ENCODE measurements at places on chromosomes 2 and 18.

DNA sequence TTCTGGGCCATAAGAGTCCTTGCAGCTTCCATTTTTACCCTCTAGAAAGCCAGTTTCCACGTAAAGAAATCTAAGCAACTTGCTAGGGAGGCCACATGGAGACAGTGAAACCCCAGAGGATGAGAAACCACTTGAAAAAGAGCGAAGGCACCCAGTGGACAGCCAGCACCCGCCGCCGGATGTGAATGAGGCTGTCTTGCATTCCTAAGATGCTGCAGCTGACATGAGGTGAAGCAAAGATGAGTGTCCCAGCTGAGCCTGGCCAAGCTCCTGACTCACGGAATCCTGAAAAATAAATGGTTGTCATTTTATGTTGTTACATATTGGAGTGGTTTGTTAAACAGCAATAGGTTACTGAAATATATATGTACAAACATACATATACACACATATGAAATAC, 65.9 kb upstream of the STPG4 start:
- DNase-seq, result peak; percentile 84

DNA sequence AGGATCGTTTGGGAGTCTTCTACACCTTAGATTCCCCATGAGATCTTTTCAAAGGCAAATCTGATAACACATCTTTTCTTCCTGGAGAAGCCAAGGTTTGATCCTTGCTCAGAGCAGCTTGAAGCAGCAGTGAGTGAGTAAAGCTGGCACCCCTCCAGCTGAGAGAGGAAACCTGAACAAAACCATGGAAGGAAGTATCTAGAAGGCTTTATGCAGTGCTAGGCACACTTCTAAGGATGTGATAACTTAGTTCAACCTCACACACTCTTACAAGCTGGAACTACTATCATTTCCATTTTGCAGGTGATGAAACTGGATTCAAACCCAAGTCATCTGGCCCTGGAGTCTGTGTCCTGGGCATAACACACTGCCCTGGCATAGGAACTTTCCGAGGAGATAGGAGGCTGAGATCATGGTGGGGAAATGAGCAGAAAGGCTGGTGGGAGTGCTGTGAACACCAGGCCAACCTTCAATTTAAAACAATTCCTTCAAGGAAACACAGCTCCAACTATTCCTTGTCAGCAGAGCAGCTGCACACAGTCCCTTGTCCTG, 71.2 kb downstream of the CTAGE1 start:
- peak; percentile 75 for DNase-seq

GRCh38 chr2:145815933-145816332, 1296.0 kb upstream of the ZEB2 start:
- DNase-seq, result no peak

DNA sequence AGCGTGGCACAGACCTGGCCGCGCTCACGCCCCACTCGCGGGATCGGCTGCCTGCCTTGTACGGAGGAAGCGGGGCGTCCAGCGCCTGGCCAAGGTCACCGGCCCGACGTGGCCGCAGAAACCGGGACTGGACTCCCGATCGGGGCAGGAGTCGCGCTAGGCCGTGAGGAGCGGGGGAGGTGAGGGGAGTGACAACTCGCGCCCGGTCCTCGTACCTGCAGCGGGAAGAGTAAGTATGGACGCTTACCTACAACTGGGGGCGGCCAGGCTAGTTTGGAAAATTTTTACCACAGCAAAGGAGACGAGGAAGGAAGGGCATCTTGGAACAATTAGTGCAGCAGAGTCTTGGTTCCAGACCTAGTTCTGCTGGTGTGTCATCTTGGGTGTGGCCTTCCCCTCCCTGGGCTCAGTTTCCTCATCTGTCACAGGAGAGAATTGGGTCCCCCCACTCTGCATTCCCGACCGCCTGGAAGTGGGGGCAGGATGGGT, 693 bp downstream of the UBE2F start:
- no peak for DNase-seq

DNA sequence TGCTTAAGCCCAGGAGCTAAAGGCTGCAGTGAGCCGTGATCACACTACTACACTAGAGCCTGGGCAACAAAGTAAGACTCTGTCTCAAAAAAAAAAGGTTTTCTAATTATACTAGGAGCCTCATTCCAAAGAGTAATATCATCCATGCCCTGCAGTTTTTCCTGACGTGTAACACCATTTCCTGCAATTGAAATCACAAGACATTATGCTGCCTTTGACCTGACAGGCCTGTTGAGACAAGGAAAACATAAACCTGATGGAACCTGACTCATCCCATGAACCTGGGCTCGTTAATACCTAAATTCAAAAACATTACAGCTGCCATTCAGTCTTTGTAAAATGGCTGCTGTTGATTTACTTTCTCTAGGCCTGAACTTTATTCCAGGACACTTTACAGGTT, 58.7 kb upstream of the PEX13 start:
- DNase-seq, result peak; percentile 69

GRCh38 chr2:1011985-1012384, 61.3 kb downstream of the SNTG2 start:
- DNase-seq, result no peak

DNA sequence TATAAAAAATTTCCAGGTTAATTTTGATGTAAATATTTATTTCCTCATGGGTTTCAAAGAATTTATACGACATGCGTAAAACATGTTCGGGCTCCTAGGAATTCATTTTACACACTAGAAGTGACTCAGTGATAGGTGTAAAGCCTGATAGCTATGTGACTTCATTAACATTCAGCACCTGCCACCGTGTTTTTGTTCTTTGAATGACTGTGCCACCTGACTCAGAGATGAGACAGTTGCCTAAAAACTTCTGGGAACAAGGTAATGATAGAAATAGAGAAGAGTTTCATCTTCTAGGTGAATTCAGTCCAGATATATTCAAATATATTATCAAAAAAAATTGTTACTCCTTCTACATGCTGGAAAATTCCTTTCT, 10.0 kb downstream of the IL1R2 start:
- no peak for DNase-seq

DNA sequence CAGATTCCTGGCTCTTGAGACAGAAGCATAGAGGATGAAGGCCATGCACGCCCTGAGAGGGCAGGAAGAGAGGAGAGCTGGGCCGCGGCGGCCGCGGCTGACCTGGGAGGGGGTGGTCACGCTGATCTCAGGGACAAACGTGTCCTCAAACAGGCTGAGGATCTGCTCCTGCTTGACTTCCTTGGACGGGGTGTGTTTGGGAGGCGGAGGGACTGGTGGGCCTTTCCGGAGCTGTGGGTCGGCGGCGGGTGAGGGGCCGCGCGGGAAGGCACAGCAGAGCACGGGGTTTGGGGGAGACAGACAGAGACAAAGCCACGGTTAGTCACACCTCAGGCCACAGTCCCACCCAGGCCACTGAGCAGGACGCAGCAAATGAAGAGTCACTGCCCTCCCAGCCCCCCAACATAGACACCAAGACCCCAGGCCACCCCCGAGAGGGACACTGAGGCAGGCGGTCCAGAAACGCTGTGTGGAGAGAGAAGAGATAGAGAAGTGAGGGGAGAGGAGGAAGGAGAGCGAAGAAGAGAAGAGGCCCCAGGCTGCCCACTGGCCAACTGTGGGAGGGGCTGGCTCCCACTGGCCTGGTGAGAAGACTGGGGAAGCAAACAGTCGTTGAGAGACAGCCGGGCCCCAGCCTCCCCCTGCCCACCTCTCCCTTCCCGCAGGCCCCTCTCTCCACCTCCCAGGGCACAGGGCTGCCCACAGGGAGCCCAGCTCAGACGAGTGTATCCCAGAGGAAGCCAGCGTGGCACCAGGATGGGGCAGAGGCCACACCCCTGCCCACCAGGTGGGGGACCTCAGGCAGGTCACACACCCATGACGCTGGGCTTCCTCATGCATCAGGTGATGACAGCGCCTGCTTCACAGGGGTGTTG, 49.3 kb downstream of the BIN1 start:
- DNase-seq, result no peak

GRCh38 chr18:51658436-51658835, 461.0 kb upstream of the MEX3C start:
- no peak for DNase-seq

DNA sequence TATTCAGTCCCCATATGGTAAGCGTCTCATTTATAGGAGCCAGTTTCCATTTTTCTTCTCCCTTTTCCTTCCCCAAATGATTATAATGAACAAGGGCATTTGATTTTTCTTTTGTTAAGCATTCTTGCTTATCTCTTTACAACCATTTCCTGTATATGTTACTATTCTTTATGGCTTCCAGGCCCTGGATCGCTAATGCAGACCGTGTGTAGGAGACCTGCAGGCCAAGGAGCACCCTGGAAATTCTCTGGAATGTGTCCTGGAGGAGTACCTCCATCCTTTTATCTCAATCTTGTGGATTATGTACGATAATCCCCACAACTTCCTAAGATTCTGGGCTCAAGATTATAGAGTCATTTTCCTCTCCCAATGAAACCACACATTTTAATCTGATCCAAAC, 439.6 kb upstream of the MMADHC start:
- DNase-seq, result peak; percentile 20

GRCh38 chr18:48539406-48540250, 797 bp downstream of the CTIF start:
- DNase-seq, result peak; percentile 52

GRCh38 chr2:214987261-214987660, 151.2 kb downstream of the ABCA12 start:
- peak; percentile 90 for DNase-seq

DNA sequence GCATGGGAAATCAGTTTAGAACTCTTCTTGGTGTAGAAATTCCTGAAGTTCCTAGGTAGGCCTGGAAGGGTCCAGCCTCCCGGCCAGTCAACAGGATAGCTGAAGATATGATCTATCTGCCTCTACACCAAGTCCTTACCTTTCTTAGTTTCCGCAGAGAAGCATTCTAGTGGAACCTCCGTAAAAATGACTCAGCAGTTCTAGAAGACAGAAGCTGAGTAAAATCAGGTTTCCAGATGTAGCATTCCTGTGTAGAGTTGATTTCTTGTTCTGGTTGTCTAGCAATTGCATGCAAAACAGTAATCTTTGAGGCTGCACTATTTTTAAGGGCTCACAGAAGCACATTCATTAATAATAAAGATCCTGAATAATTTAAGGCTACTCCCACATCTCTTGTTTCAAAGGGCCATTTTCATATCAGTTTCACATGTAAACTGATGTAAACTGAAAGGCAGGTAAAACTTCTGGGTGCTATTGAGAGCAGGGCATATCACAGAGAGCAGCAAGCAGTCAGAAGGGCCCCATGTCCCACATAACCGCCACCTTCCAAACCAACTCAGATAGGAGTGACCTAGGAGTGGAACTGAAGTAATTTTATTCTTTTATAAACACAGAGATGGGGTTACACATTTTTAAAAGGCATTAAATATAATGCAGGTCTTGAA, 3.2 kb upstream of the DYTN start:
- no peak for DNase-seq

DNA sequence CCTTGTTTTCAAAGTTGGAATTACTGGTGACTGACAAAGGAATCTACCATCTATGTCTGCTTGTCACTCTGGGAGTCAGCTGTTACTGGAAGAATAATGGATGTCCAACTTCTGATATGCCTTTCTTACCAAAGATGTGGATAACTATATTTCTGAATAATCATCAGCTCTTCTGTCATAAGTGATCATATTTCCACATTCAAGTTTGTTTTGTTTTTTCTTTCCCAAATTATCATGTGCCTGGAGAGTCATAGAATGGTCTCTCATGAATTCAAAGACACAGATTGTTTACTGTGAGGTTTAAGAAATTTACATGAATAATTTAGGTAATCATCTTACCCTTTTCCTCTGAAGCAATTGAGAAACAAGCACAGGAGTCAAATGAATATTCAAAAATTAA, 986.7 kb upstream of the CDH2 start:
- no peak for DNase-seq

- no peak for DNase-seq
Measured at GRCh38 chr2:43448011-43448821, 147.6 kb downstream of the THADA start.

DNA sequence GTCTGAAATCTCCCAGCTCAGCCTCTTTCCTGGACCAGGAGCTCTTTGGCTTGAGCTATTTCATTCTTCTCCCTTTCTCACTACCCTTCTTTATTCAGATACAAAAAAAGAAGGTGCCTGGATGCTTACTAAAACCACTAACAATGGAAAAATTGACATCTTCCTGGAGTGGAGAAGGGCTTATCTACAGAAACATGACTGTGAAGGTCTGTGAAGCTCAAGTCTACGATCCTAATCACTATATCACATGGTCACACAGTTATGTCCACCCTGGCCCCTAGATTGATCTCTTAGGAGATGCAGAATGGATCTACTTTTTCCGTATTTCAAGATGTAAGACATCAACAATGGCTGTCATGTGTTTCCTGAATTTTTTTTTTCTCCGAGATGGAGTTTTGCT, 5.7 kb upstream of the KRCC1 start:
- DNase-seq, result no peak

GRCh38 chr2:163347982-163348856, 387.6 kb downstream of the FIGN start:
- peak; percentile 87 for DNase-seq

DNA sequence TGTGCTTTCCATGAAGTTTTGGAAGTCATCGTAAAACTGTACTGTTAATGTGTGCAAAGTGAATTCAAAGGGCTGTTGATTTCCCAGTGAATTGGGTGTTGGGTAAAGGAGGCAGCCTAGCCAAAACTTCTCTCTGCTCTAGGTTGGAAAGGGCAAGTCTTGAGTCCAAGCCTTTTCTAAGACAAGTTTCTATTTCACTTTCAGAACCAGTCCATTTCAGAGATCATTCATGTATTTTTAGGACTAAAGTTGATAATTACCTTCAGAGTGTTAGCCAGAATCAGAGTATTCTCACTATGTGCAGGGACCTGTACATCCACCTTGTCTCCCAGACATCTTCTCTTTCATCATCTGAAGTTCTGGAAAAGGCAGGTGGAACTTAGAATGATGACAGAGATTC, 636.1 kb upstream of the KLHL29 start:
- DNase-seq, result no peak

GRCh38 chr2:159715451-159715850, 3.1 kb downstream of the MARCHF7 start:
- no peak for DNase-seq

GRCh38 chr2:86821842-86822241, 31.1 kb upstream of the CD8A start:
- DNase-seq, result no peak

- DNase-seq, result no peak
Measured at GRCh38 chr18:79787527-79787864, 10.2 kb upstream of the KCNG2 start.

- no peak for DNase-seq
Measured at GRCh38 chr2:231343006-231343710, 52.4 kb upstream of the B3GNT7 start.

DNA sequence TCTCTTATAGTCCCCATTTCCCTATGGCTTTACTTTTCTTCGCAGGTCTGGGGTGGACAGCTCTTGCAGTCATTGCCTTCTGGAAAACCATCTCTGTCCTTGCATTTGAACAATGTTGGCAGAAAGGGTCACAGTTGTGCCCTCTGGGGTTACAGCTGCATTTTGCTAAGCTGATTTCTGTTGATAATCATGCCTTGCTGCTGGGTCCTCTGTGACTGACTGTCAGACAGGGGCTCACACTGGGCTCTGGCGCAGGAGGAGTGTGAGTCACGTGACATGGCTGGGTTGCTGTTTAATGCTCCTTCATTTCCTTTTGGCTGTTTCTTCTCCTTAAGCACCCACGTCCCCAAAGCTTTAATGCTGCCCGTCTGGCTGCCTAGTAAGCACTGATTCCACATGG, 196.6 kb upstream of the LHCGR start:
- DNase-seq, result no peak
